HEK293T (cell line): ENCODE measurements at places on chromosomes 6 and 20.

DNA sequence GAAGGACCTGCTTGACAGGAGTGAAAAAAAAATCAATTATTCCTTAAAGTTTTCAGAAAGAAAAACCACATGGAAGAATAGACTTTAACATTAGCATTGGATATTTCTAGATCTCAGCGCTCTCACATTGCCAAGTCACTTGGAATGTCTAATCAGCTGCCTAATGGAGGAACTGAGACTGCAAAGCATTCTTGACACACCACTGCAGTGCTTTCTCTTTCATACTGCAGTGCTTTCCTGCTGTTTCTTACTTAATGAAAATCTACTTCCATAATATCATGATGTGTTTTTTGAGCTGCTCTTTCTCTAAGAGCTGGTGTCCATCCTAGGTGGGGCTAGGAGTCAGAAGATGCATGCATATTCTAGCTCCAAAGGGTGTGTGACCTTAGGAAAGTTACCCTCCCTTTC lies 20.4 kb upstream of the MCM3 start:
- no peak for DNase-seq

DNA sequence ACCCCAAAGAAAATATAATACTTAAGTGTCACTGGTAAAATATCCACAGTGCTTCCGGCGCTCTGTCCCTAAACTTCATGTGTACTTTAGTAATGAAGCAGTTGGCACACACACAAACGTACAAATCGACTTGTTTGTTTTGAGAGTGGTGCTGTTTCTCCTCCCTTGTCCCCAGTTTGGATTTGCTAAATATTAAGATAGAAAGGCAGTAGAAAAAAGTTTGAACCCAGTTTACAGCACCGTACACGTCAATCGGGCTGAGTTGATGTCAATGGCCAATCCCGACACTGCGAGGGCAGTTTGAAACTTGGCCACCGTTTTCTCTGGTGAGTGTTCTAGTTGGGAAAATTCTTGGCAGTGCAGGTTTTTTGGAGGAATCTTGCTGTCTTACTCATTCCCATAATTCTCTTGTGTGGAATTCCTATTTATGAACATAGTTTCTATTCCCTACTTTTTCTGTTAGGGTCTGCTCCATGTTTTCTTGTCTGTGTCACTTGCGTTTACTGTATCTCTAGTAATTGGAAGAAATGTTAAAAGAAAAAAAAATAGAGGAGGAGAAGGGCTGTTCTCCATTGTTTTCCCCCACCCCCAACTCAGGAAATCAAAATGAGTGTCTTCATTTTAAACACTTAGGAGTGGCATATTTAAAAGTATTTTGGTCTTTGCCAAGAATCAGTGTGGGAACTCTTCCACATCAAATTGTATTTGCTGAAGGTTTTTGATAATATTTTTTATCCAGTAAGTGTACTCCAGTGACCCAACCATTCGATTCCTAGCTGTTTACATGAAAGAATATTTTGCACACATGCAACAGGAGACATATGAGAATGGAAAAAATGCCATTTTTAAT lies 72.3 kb downstream of the OR2B2 start:
- DNase-seq: peak; percentile 16

- DNase-seq: no peak
Observed at GRCh38 chr20:62137478-62138203, 5.6 kb downstream of the PSMA7 start.

DNA sequence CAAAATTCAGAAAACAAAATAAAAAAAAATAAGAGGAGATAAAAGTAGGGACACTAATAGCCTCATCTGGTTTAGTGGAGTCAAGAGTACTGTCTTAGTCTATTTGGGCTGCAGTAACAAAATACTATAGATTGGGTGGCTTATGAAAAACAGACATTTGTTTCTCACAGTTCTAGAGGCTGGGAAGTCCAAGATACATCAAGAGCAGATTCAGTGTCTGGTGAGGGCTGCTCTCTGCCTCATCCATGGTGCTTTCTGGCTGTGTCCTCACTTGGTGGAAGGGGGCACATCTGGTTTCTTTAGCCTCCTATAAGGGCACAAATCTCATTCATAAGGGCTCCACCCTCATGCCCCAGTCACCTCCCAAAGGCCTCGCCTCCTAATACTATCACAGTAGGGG lies 26.0 kb downstream of the NRSN1 start:
- DNase-seq: no peak

DNA sequence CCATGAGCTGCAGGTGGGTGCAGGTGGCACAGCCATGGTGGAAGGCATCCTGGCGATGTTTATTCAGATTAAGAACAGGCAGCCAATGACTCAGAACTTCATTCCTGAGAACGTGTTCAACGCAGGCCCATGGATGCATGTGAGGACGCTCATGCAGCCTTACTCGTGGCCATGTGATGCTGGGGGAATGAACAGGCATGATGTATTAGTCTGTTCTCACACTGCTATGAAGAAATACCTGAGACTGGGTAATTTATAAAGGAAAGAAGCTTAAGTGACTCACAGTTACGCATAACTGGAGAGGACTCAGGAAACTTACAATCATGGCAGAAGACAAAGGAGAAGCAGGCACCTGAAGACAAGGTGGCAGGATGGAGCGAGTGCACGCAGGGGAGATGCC lies 146.6 kb downstream of the RNASET2 start:
- DNase-seq: no peak
